Astrocyte of the spinal cord (primary cell): ENCODE measurements at places on chromosomes 16 and 17.

GRCh38 chr16:1474796-1475551 lies at the start of gene CLCN7:
TSS of gene CLCN7 (minus strand) at chr16:1475028. CDS start at chr16:1474974, 54 bp downstream.
- DNase-seq = peak; percentile 87

- DNase-seq = no peak
These were observed 16.5 kb upstream of the SPNS3 start for GRCh38 chr17:4417129-4417667.

DNA sequence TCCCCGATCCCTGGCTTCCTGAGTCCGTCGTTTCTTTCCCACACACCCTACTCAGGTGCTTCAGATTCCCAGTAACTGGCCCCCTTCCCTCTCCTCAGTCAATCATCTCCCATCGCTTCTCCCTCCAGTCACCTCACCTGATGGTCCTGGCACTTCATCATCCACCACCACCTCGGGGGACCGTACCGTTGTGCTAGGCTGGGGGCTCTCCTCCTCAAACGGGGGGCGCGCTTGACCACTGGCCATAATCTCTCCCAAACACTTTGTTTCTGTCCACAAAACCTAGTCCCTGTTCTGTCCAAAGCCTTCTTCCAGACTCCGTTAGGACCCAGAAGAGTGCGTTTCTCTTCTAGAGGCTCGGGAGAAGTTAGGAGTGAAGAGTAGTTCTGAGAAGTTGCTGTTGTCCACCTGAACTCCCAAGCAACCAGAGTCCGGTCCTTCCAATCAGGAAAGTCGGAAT lies at the start of gene SPDYE4:
Gene SPDYE4, minus strand, starts transcription at position 410 of the 460 bp plus-strand sequence. Its CDS starts 164 bp downstream, at position 246.
- DNase-seq = no peak

GRCh38 chr17:66673668-66674276 lies 161.1 kb upstream of the CACNG5 start:
- DNase-seq = peak; percentile 73

GRCh38 chr16:60811051-60811608 lies 1225.1 kb downstream of the CDH8 start:
- no peak for DNase-seq

DNA sequence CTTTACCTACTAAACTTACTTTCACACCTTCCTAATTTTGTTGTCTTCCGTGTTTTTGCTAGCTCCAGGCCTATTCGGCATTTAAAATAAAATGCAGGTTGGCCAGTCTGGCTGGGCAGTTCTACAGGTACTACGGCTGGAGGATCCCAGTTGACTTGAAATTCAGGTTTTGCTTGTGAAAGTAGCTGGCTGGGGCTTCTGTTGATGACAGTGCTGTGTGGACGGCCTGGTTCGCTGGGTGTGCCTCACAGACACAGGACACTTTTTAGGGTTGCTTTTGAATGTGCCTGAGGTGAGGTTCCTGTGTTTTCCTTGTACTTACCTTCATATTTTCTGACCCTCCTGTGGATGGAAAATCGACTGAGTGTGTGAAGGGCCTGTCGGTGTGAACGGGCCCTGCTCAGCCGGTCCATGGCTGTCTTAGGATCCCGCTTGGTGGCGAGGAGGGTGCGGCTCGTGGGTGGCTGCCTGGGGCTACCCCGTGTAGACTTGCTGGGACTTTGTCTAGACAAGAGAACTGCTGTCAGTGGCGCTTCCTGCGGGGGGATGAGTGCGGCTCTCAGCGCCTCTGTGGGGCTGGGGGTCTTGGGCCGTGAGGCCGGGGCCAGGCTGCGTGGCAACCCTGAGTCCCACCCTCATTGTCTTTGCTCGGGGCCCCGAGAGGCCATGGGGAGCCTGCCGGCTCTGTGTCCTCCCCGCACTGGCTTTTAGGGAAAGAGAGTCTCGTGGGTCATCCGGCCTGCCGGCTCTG lies 18.7 kb upstream of the ZNF750 start:
- DNase-seq = no peak

- DNase-seq = no peak
These were observed 89.1 kb downstream of the BCAS3 start for GRCh38 chr17:60766778-60767190.

DNA sequence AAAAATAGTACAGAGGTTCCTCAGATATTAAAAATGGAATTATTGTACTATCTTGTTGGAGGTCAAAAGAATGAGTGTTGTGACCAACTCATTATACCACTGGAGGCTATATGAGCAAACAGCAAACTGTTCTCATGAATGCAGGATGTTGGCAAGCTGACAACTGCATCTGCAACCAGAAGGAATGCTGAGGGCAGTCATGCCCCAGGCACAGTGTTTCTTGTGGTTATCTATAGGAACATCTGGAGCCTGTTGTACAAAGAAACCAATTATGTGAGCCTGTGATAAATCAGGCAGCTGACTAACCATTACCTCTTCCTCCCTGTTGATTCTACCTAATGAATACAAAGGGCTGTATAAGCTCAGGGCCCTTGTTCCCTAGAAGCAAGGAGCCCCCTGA lies 2057.1 kb downstream of the TP53TG3F start:
- no peak for DNase-seq

DNA sequence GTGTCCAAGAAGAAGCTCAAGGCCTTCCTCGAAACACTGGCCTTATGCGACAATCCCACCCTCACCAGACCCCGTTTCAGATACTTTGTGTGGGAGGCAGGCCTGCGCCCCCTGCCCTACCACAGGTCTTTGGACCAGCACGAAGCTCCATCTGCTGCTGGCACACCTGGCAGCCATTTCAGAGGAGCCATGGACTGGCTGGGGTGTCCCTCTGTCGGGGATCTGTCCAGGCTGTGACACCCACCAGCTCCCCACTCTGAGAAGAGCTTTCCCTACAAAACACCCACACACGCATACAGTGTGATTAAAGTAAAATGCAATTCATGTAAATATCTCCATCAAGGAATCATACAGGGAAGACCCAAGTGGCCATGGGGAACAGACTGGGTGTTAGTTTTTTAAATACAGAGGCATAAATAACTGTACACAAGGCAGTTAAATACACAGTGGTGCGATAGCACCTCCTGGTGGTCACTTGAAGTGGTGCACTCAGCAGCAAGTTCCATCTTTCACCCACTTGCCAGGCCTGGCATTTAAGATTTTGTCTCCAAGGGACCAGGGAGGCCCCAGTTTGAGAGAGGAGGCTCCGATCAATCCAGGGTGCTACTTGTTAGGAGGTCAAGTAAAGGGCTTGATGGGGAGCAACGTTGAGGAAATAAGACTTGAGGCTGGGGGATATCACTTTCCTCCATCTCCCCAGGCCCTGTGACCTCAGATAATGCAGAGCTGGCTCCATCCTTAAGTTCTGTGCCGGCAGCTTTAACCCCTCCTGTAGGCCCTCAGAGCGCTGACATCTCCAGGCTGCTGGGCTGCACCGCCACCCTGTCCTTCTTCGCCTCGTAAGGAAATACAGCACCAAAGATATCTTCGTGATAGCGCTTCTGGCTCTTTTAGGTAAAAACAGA lies 43.6 kb downstream of the NOS2 start:
- DNase-seq = peak; percentile 30

DNA sequence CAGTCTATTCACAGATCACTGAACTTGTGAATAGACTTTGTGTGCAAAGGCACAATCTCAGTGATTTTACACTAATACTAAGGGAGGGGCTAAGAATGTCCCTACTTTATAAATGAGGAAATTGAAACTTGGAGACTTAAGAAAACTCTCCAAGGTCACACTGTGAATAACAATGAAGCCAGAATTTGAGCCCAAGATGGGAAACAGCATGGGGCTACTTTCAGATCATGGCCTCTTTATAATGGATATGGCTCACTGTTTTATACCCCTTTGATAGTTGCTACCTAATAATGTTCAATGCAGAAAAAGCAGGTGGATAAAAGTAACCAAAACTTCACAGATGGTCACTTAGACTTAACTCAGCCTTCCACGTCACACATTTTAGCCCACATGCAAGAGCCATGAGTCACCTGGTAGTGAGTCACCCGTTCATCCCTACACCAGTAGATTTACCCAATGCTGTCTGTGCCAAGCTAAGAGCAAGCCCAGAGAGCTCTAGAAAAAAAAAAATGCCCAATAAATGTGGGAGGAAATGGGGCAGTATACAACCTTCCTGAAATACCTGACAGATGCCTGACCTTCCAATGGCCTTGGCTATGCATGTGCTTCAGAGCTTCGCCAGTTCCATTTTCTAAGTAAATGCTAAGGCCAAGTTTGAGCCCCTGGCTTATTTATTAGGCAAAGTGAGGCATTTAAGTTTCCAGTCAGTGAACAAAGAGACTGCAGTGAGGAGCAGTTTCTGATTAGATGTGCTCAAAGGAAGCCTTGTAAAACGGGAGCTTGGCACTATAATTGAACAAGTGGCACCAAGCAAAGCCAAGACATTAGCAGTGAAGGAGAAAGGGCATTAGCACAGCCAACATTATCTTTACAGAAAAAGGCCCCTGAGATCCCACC lies 219.7 kb downstream of the TMEM114 start:
- DNase-seq = no peak

DNA sequence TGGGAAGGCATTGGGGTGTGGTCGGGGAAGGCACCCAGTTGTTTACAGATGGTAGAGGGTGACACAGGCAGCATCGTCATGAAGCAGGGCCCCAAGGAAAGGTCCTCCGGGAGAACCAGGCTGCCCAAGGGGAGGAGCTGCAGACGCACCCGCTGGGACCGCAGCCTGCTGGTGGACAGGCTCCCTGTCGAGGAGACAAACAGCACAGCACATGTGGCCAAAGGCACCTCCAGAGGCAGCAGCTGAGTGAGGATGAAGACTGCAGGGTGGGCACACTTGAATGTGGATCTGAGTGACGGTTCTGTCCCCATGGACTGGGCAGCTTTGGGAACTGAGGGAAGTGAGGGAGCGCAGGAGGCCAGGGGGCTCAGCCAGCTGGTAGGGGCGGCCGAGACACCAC lies 12.4 kb downstream of the CHMP1A start:
- DNase-seq = no peak

DNA sequence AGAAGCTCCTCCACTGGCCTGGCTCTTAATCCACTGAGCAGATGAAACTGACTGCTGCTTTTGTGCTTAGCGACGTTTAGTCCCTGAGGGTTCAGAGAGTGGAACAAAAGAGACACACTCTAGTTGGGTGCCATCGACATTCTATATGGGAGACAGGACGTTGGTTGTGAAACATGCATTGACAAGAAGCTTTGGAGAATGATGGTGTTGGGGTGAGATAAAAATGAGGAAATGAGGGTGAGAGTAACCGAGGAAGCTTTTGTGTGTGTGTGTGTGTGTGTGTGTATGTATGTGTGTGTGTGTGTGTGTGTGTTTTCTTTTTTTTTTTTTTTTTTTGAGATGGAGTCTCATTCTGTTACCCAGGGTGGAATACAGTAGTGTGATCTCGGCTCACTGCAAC lies 89.5 kb downstream of the ABCC1 start:
- DNase-seq = no peak

DNA sequence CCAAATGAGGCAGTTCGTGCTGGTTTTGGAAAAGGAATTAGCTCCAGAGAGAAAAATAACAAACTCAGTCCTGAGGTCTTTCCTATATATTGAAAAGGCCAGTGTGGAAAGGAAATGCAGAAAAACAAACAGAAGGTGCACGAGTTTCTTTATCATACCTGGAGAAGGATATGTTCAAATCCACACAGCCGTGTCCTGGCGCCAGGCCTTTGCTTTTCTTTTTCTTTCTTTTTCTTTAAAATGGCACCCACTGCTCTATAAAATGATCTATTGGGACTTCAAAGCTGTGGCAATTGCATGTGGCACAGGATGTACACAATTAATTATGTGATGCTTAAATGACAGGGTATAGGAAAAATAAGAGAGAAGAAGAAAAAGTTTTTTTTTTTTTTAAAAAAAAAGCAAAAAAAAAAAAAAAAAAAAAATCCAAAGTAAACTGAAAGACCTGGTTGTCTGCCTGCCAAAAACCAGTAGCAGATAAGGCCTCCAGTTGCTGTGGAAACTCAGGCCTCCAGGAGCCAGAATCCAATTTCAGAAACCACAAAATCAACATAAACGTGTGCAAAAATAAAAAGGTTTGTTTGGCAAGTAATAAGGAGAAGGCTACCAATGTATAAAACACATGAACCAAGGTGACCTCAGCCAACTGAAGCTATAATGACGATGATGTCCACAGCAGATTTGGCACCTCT lies 957.6 kb upstream of the SOX9 start:
- DNase-seq = peak; percentile 72

DNA sequence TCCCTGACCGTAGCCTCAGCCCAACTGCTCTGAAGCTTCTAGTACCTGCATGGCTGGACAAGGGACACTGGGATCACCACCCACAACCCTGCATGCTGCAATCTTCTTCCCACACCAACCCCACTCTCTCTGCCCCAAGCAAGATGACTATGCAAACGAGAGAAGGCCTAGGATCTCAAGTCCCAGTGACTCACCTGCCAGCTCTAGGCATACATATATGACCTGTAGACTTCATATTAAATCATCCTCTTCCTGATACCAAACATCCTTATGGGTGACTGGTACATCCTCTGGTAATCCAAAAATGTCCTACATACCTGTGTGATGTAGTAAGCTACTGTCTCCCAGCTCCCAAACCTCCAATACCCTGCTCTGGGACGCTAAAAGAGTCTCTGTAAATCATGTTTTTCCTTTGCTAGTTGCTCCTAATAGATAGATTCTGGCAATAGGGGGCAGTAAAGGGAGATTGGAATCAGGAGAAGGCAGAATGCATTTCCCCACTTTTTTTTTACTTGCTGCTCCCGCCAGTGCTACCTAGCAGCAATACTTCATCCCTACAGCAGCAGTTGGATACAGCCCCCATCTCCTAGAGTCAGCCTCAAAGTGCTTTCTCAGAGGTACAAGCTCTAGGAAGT lies 43.4 kb upstream of the SOX9 start:
- DNase-seq = no peak

GRCh38 chr16:24357511-24357910 lies 101.4 kb downstream of the CACNG3 start:
- DNase-seq = no peak

DNA sequence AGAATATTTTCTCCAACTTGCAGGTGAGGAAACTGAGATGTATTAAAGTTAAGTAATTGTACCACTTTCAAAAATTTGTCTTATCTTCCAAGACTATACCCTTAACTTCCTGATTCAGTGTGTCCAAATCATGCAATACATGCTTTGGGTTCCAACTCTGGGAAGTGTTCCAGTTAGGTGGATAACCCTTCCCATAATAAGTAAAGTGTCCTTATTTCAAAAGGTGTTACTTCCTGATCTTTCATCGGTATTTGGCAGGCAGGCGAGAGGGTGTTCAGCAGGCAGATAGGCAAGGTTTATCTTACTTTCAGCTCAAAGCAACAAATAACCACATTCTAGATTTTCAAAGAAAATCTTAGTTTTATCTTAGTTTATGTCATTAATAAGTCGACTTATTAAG lies 46.3 kb upstream of the ARHGAP44 start:
- no peak for DNase-seq

GRCh38 chr16:79909571-79909970 lies 309.0 kb upstream of the MAF start:
- no peak for DNase-seq
